ENCODE measurements at places on chromosomes 7 and 10.
A peak's percentile ranks its signal among the peaks of the same experiment; 100 is the strongest.

DNA sequence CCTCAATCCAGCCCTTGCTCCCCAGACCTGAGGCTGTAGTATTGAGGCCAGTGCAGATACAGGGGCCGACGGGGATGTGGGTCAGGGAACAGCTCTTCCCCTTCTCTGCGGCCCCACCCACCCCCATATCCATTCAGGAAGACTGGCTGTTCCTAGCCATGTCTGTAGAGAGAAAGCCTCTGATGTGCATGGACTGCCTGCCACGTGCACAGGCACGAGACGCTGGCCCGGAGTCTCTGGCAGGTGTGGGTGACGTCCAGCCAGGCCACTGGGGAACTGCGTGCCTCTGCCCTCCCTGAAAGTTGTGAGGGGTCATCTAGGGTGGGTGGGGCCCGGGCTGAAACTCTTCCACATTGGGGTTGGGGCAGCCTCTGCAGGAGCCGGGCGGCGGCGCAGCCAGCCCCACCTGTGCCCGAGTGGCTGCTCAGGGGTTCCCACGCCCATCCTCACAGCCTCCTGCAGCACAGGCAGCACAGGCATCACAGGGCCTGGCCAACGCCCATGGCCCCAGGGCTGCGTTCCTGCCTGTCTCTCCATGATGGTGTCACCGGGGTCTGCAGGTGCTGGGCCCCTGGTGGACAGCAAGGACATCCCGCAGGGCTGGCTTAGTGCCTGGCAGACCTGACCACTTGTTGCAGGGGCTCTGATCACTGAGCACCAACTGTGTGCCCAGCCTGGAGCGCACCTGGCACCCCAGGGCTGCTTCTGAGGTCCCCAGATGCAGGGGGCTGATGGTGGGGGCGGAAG, 27.5 kb downstream of the MICALL2 start:
- no peak overlapping the region for H3K27ac ChIP-seq
- peaks cover 7% of the 10 kb centered on the region for H3K27me3 ChIP-seq
- no peak for DNase-seq

DNA sequence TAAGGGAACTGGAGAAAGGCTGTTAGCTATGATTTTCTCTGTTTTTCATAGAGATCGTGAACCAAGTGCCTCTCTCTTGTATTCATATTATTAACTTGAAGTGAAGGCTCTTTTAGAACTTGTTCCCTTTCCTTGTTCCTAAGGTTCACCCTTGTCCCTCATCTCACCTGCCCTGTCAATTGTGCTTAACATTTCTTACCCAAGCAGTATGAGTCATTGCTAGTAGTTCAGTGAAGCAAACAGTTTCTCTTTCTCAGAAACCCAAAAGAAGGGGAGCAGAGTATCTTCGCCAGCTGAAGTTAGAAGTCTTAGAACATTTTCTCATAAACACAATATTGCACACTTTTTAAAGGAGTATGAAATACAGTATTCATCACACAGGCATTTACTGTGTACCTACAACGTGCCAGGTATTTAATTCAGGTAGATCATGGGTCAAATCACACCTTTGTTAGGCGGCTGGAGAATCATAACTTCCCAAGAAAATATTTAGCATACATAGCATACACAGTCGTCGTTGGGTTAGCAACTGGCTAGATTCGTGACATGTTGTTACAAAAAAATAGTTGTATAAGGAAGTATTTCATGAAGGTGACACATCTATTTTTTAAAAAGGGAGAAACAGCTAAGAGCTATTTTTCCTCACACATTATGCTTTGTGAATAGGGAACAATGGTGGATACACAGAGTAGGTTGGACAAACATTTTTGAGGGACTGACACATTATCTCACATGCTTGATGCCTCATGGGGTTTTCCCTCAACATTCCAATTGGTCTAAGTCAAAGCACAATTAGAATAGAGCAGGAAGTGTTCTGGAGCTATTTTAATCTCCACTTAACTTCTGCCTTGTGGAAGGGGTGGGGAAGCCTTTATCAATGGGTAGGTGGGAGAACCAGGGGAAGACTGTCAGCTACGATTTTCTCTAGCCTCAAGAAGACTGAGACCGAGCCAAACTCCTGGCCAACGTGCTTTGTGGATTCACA, 13.2 kb downstream of the HDAC9 start:
- H3K27ac ChIP-seq = peak overlapping the region; percentile 91
- no peaks in the 10 kb centered on the region for H3K36me3 ChIP-seq
- peak overlapping the region; percentile 27 for H3K4me3 ChIP-seq

DNA sequence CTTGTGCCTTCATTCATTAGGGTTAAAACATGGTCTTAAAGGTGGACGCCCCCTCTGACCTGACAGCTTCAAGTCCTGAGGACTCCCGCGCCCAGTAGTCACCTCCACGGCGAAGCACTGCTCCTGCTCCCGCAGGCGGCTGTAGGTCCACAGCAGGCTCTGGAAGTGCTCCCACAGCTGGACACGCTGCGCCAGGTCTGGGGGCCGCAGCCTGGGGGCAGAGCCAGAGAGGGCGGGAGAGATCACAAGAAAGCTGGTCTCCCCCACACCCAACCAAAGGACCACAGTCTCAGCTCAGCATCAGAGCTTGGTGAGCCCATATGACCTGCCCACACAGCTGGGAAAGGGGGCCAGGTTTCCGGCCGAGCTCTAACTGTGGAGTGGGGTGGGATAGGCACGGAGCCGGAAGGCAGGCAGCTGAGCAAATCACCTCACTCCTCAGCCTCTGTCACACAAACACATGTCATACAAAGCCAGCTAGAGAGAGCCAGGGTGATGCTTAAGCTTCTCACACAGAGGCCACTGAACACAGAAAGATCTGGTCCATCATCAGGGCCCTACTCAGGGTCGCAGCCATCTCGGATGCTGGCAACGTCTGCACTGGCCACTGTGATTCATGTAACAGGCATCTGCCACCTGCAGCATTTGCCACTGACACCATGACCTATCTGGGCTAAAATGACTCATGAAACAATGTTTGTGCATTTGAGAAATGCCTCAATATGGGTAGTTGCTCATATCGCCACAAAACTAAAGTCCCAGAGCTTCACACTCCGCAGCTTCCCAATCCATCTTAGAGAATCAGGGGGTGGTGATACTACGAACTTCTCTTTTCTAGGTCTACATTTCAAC, 12.6 kb downstream of the HPS1 start:
- H3K27me3 ChIP-seq = no peaks in the 10 kb centered on the region
- no peak overlapping the region for H3K4me3 ChIP-seq
- no peak overlapping the region for H3K27ac ChIP-seq
- H3K4me1 ChIP-seq = no peaks in the 10 kb centered on the region
- no peak for DNase-seq

DNA sequence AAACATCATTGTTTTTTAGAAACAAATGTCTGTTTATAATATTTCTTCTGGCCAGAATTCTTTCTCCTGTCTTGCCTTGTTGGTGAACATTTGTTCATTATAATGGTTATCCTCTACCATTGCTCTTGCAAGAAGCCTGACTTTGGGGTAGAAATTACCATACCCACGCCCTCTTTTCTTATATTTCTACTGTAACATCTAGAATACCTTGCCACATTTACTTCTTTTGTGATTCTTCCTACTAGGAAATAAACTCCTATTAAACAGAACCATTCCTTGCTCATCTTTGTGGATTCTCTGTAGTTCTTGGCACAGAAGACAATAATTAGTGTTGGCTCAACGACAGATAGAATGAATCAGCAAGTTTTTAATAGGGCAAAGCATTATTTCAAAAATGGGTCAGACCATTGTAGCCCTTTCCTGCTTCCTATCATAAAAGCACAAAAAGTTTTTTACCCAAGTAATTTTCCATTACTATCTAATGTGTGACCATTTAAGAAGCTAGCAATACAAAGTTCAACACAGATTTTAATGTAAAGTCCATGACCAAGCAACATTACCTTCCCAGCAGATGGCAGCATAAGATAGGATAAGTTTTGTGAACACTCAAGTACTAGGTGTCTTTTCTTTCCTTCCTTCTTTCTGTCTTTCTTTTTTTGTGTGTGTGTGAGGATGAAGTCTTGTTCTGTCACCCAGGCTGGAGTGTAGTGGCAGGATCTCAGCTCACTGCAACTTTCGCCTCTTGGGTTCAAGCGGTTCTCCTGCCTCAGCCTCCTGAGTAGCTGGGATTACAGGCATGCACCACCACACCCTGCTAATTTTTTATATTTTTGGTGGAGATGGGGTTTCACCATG, 270.4 kb downstream of the HGF start:
- DNase-seq = peak; percentile 7
- H3K27me3 ChIP-seq = no peaks in the 10 kb centered on the region
- H3K36me3 ChIP-seq = no peaks in the 10 kb centered on the region
- H3K4me1 ChIP-seq = no peaks in the 10 kb centered on the region
- H3K4me3 ChIP-seq = no peak overlapping the region

DNA sequence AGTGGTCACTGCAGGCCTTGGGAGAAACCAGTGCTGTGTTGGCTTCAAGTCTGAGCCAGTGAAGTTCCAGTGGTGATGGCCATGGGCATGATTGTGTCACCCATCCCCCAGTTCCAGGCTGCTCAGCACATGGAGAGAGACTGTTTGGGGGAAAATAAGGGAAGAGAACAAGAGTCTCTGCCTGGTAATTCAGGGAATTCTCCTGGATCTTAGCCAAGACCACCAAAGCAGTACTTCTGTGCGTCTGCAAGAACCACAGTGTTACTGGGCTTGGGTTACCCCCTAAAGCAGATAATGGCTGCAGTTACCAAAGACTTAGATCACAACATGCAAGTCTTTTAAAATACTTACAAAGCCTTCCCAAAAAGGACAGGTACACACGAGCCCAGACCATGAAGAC, 225.0 kb upstream of the SEMA3C start:
- no peaks in the 10 kb centered on the region for H3K4me1 ChIP-seq
- DNase-seq = no peak
- no peak overlapping the region for H3K27ac ChIP-seq

DNA sequence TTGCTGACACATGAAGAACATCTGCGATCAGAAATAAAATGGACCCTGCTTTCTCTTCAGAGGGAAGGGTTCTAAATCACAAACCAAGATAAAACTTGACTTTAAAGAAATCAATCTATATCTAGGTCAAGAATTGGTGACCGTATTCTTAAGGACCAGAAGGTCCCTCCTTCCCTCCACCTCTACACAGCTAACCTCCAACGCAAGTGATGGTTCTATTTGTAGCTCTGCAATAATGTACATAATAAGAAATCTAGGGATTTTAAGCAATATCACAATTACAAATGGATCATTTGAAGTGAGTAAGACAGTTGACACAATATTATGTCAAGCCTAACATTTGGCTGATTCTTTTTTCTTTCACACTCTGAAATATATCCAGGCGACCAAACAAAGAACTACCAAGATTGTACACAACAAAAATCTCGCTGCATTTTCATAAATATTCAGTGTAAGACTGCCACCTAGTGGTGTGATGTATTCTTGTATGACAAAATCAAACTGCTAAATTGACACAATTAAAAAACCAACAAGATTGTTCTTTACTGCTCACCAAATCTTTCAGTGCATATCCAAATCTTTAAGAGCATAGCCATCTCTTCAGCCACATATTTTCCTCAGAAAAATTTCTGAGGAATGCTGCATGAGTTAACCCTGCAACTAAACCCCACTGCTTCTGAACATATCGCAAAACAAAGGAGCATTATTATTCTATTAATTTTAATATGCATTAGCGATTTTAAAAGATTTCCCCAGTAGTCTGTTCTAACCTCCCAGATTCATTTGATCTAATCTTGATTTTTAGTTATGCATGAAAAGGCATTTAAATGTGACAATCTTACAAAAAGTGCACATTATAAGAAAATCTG, 44.5 kb downstream of the ICA1 start:
- H3K27ac ChIP-seq = no peak overlapping the region
- H3K36me3 ChIP-seq = no peaks in the 10 kb centered on the region
- no peaks in the 10 kb centered on the region for H3K27me3 ChIP-seq
- peaks cover 5% of the 10 kb centered on the region for H3K4me1 ChIP-seq

- H3K4me3 ChIP-seq = no peak overlapping the region
- no peak for DNase-seq
Measured at GRCh38 chr7:77409005-77409738, 7.0 kb downstream of the GSAP start.

- no peak overlapping the region for H3K4me3 ChIP-seq
- H3K27ac ChIP-seq = no peak overlapping the region
- peaks cover 73% of the 10 kb centered on the region for H3K4me1 ChIP-seq
- H3K27me3 ChIP-seq = no peaks in the 10 kb centered on the region
Measured at GRCh38 chr10:124653311-124653710, 90.9 kb downstream of the FAM53B start.

DNA sequence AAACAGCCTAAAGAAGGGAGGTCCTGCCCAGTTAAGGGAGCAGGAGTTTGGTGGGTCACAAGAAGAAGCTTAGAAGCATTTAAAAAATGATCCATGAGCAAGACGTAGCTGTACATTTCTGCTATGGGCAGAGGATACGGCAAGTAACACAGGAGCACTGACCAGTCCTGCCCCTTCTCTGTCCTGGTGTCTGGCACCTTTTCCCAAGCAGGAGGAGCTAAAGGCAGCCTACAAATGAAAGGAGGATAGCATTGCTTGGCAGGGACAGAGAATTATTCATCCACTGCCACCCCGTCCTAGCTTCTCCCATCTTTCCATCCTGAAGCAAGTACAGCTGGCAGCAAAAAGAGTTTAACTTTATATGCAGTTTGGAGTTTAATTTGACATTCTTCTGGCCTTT, 1077.6 kb downstream of the TYW1 start:
- no peaks in the 10 kb centered on the region for H3K27me3 ChIP-seq
- H3K36me3 ChIP-seq = no peaks in the 10 kb centered on the region
- no peaks in the 10 kb centered on the region for H3K4me1 ChIP-seq
- H3K27ac ChIP-seq = no peak overlapping the region
- no peak for DNase-seq

DNA sequence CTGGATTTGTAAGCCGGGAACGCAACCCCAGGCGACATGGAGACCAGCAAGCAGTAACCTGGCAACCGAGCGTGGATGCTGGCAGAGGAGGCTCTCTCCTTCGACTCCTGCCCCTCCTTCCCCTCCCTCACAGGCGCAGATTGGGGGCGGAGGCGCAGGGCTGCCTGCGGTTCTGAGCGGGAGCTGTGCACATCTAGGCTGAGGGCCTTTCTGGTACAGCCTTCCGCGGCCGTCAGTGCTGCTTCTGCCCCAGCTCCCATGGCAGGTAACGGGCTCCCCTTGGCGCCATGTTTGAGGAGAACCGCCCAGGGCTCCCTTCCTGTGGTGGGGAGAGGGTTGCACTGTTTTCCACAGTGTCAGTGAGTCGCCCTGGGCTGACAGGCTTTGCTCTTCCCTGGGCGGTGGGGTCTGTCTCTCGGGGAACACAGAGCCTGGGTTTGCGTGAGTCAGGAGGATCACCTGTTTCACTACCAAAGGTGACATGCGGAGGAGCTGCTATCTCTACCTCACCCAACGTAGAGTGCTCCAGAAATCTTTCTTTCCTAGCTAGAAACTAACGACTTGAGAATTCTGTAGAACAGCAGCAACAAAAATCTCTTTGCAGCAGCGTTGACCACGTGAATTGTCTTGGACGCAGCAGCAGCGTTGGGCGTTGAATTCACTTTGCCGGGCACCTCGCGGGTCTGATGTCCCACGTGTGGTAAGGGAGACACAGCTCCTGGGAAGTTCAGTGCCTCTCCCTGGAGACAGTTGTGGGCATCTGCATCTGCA, 154.8 kb upstream of the COBL start:
- no peak overlapping the region for H3K27ac ChIP-seq
- peak overlapping the region; percentile 29 for H3K4me3 ChIP-seq
- peaks cover 19% of the 10 kb centered on the region for H3K27me3 ChIP-seq
- peaks cover 9% of the 10 kb centered on the region for H3K4me1 ChIP-seq

GRCh38 chr10:96225119-96225518, 46.2 kb downstream of the BLNK start:
- DNase-seq = no peak
- H3K27me3 ChIP-seq = peaks cover 3% of the 10 kb centered on the region
- H3K4me1 ChIP-seq = peaks cover 5% of the 10 kb centered on the region
- no peak overlapping the region for H3K27ac ChIP-seq
- no peaks in the 10 kb centered on the region for H3K36me3 ChIP-seq
- H3K4me3 ChIP-seq = no peak overlapping the region

GRCh38 chr7:95404316-95404865, 8.2 kb upstream of the PON3 start:
- no peak overlapping the region for H3K4me3 ChIP-seq
